Activated T-cell treated with anti-CD3 and anti-CD28 coated beads, Interleukin-2, amount 50 U/mL, for 72 hours (primary cell): ENCODE measurements at places on chromosomes 12 and 14.
A peak's percentile ranks its signal among the peaks of the same experiment; 100 is the strongest.

DNA sequence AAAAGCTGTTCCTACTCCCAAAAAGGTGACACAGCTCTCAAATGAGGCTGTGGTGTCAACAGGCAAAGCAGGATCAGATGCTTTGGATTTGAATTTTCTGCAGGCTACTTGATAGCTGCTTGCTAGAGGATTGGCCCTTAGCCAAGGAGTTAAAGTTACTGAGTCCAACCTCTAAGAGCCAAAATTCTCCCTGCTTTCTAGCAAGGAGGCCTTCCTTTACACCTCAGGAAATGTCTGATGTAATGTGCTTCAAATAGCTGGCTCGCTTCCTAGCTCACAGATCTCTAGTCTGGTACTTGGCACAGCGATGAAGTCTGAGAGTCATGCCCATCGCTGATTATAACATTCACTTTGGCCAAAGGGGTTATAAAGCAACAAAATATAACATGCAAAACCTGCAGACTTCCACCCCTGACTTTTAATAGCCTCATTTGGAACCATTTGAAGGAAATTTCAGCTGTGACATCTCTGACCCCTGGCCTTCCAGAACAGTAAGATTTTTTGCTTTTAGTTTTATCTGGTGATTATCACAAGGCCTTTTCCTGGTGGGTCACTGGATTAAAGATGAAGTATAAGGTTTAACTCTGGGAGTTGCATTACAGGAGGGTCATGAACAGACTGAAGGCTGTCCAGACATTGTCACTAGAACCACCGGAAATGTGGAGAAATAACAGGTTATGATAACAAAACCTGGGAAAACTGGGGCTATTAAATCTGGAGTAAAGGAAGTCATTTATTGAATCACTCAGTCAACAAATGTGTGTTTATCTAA is 189.7 kb downstream of the EPS8 start:
- DNase-seq = no peak
- no peak overlapping the region for H3K27ac ChIP-seq
- H3K4me1 ChIP-seq = peaks cover 11% of the 10 kb centered on the region
- no peaks in the 10 kb centered on the region for H3K27me3 ChIP-seq
- H3K4me3 ChIP-seq = no peak overlapping the region
- no peaks in the 10 kb centered on the region for H3K36me3 ChIP-seq

- no peaks in the 10 kb centered on the region for H3K36me3 ChIP-seq
- H3K4me1 ChIP-seq = peaks cover 13% of the 10 kb centered on the region
- no peak overlapping the region for H3K4me3 ChIP-seq
- no peak overlapping the region for H3K27ac ChIP-seq
These were observed 72.8 kb downstream of the KDM2B start for GRCh38 chr12:121507984-121508383.

DNA sequence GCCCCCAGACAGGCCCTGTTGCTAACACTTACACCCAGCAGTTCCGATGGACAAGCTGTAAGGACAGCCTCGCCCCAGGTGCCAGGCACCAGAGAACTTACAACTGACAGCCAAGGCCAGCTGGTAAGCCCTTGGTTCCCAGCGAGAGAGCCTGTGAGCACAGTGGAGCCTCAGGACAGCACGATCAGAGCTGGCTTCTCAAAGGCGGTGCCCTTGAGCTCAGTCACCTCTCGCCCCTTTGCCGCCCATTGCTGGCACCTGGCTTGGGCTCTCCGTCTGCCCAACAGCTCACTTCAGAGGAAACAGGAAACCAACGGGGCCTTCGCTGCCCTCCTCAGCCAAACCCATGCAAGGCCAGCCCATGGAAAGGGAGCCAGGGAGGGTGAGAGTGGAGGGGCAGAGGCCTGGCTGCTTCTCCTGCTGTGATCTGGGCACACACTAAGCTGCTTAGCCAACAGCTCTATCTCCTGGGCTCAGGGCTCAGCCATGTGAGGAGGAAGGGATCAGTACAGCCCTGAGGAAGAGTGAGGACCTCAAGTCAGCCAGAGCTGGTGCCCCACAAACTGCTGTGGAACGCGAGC is 98.5 kb downstream of the SINHCAF start:
- DNase-seq = no peak
- peaks cover 6% of the 10 kb centered on the region for H3K27me3 ChIP-seq
- H3K4me1 ChIP-seq = no peaks in the 10 kb centered on the region
- H3K4me3 ChIP-seq = no peak overlapping the region
- no peak overlapping the region for H3K27ac ChIP-seq
- no peaks in the 10 kb centered on the region for H3K36me3 ChIP-seq

DNA sequence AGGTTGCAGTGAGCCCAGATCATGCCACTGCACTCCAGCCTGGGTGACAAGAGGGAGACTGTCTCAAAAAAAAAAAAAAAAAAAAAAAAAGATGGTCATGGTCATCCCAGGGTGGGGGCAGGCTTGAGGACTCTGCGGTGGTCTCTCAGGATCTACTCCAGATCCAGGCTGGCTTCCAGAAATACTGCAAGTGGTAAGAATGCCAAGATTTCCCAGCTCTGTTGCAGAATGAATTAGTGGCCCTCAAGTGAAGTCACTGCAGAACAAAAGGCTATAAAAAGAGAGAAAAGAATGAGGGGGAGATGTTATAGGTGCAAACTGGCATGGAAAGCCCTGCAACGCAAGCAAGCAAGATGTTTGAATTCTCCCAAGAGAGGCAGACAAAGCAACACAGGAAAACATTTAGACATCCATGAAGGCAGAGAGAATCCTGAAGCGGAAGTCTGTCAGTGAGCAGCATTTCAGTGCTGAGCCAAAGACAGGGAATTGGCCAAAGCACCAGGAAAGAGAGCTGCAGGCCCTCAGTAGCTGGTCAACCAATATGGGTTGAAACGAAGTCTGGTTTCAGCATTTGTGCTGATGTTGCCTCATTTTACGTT is 31.9 kb upstream of the ETFBKMT start:
- H3K4me1 ChIP-seq = no peaks in the 10 kb centered on the region
- H3K27ac ChIP-seq = no peak overlapping the region
- no peak for DNase-seq
- peaks cover 1% of the 10 kb centered on the region for H3K36me3 ChIP-seq
- no peaks in the 10 kb centered on the region for H3K27me3 ChIP-seq
- H3K4me3 ChIP-seq = no peak overlapping the region

DNA sequence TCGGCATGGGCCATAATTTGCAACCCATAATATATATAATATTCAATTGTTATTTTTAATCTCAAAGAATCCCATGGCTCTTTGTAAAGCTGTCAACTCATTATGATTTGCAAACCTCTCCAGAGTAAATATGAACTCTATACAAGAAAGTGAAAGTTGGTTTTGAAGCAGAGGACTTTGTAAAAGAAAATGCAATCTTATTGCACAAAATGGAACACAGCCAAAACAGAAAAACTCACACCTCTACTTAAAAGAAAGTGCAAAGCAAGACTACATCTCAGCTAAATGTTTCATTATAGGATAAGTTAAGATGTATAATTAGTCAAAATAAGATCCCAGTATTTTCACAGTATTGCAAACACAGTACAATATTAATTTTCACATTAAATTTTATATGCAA is 111.2 kb upstream of the FLRT2 start:
- H3K36me3 ChIP-seq = no peaks in the 10 kb centered on the region
- no peaks in the 10 kb centered on the region for H3K27me3 ChIP-seq
- H3K27ac ChIP-seq = no peak overlapping the region
- DNase-seq = no peak
- no peaks in the 10 kb centered on the region for H3K4me1 ChIP-seq
- H3K4me3 ChIP-seq = no peak overlapping the region

DNA sequence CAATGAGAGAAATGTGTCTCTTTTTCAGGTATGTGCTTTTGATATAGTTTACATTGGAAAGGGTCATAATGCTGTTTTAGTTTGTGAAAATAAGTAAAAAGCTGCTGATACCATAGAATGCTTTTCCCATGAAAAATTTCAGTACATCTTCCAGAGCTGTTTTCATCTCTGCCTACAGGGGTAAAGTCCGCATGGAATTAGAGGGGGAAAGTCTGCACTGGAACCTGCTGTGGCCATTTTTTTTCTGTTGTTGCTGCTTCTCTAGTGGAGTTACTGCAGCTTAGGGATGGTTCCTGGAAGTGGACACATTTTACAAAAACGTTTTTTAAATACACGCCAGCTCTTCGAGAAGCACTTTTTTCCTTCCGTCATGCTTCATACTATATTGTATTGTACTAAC is 81.3 kb downstream of the VEZT start:
- H3K36me3 ChIP-seq = peaks cover 19% of the 10 kb centered on the region
- DNase-seq = no peak
- no peak overlapping the region for H3K27ac ChIP-seq
- no peak overlapping the region for H3K4me3 ChIP-seq

GRCh38 chr12:116321913-116322312 is 44.4 kb upstream of the MED13L start:
- H3K4me3 ChIP-seq = no peak overlapping the region
- peaks cover 49% of the 10 kb centered on the region for H3K4me1 ChIP-seq
- H3K36me3 ChIP-seq = no peaks in the 10 kb centered on the region
- DNase-seq = no peak

- no peaks in the 10 kb centered on the region for H3K27me3 ChIP-seq
- peaks cover 4% of the 10 kb centered on the region for H3K4me1 ChIP-seq
- H3K27ac ChIP-seq = peak overlapping the region; percentile 8
- no peak overlapping the region for H3K4me3 ChIP-seq
These were observed 58.6 kb downstream of the ZFC3H1 start for GRCh38 chr12:71605039-71605438.

- H3K4me3 ChIP-seq = peak within 1 kb of the TSS; percentile 94
- peaks cover 2% of the 10 kb centered on the region for H3K36me3 ChIP-seq
- H3K4me1 ChIP-seq = peaks cover 9% of the 10 kb centered on the region
These were observed at the start of gene B3GNT4 for GRCh38 chr12:122203301-122204166. Gene B3GNT4, plus strand, starts transcription at chr12:122203709. Its CDS starts 910 bp downstream, at chr12:122204619.

- H3K4me1 ChIP-seq = no peaks in the 10 kb centered on the region
- no peaks in the 10 kb centered on the region for H3K36me3 ChIP-seq
- no peak for DNase-seq
- H3K27me3 ChIP-seq = no peaks in the 10 kb centered on the region
- no peak overlapping the region for H3K4me3 ChIP-seq
These were observed 1.6 kb upstream of the SLC7A8 start for GRCh38 chr14:23185063-23185462.

DNA sequence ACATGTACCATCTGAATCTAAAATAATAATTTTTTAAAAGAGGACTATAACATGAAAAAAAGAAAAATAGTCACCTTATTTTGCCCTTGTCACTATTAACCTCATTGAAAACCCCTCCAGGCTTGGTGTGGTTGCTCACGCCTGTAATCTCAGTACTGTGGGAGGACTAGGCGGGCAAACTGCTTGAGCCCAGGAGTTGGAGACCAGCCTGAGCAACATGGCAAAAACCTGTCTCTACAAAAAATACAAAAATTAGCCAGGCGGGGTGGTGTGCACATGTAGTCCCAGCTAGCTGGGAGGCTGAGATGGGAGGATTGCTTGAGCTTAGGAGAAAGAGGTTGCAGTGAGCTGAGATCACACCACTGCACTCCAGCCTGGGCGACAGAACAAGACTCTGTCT is 126.3 kb upstream of the KRAS start:
- H3K36me3 ChIP-seq = no peaks in the 10 kb centered on the region
- H3K4me3 ChIP-seq = peak overlapping the region; percentile 71
- no peaks in the 10 kb centered on the region for H3K27me3 ChIP-seq
- H3K27ac ChIP-seq = no peak overlapping the region
- DNase-seq = no peak

DNA sequence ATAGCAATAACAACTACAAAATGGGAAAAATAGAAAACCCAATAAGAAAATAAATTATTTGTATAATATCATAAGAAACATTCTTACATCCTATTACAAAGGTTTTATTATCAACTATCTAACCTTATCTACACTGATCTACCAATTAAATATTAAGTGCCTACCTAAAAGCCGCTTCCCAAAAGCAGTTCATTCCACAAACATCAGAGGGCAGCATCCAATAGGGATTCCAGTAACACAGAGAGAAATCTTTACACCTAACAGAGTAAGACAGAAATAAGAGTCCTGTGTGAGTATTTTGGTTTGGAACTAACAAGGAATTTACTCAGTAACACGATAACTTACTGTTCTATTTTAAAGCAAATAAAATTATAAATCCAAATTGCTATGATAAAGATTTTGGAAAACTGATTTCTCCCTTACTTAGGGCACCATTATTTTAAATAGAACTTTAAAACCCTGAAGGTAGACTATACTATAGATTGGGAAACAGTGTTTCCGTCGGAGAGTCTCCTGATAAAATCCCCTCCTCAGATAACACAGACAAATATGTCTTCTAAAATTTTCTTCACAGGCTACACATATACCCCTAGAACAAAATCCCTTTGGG is 15.0 kb downstream of the GXYLT1 start:
- no peaks in the 10 kb centered on the region for H3K27me3 ChIP-seq
- no peak for DNase-seq
- H3K4me1 ChIP-seq = peaks cover 47% of the 10 kb centered on the region
- no peak overlapping the region for H3K4me3 ChIP-seq
- H3K36me3 ChIP-seq = no peaks in the 10 kb centered on the region
- H3K27ac ChIP-seq = no peak overlapping the region

DNA sequence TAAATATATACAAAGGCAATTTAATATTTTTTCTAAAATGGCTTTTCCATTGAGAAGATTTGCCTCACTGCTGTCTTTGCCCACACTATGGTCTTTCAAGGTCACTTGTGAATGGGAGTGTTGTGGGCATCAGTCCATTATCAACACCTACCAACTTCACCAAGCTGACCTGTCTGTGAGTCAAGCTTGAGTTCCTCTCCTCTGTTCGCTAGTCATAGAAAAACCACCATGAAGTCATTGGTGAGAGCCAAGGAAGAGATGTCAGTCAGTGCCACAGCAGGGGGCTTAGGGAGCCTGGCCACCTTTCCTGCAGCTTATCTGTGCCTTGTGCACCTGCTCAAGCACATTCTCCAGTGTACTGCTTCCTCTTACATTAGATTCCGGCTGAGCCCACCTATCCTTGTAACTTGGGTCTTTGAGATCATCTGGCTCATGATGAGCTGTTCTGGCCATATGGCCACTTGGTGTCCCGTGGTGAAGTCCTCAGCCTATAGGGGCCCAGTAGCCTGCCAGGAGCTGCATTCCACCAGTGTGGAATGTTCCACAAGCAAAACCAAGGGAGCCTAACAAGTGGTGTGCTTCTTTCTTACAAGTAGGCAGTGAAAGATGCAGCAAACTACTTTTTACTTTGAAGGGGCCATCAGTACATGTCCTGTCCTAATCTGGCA is 80.8 kb upstream of the C12orf71 start:
- H3K27me3 ChIP-seq = no peaks in the 10 kb centered on the region
- DNase-seq = no peak
- no peak overlapping the region for H3K4me3 ChIP-seq

GRCh38 chr12:49021292-49021915 is 2.8 kb upstream of the PRKAG1 start:
- DNase-seq = no peak
- H3K36me3 ChIP-seq = peaks cover 10% of the 10 kb centered on the region
- peaks cover 31% of the 10 kb centered on the region for H3K4me1 ChIP-seq
- no peak overlapping the region for H3K4me3 ChIP-seq
